ENCODE measurements at places on chromosomes 5 and 9.

DNA sequence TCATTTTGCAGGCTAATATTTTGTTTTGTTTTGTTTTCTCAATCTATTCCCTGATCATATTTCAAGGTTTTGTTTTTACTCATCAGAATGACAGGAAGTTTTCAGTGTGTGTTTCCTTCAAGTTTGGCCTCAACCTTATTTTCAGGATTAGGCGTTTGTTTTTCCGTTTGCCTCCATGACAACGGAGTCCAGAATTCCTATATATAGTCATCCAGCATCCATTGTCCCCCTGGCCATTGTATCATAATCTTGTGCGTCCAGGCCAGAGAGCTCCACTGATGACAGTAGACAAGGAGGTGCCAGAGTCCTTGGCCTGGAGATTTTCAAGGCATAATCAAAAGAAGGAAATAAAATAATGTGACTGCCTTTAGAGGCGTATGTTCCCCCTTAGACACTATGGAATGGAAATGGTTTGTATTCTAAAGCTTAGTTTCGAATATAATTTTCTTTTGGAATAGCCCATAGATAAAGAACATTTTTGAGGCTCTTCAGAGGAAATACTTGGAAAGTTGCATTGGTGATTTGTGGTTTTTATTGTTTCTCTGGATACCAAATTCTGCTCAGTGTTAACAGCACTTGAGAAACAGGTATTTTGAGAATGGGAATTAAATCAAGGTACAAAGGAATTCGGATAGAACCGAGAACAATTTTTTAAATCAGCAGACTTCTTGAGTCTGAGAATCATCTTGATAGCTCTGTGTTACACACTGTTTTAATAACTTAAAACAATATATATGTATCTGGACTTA, 99.8 kb downstream of the ZNF462 start:
- no peak for DNase-seq

GRCh38 chr9:112355427-112355897, 22.0 kb upstream of the PTBP3 start:
- DNase-seq, result no peak

DNA sequence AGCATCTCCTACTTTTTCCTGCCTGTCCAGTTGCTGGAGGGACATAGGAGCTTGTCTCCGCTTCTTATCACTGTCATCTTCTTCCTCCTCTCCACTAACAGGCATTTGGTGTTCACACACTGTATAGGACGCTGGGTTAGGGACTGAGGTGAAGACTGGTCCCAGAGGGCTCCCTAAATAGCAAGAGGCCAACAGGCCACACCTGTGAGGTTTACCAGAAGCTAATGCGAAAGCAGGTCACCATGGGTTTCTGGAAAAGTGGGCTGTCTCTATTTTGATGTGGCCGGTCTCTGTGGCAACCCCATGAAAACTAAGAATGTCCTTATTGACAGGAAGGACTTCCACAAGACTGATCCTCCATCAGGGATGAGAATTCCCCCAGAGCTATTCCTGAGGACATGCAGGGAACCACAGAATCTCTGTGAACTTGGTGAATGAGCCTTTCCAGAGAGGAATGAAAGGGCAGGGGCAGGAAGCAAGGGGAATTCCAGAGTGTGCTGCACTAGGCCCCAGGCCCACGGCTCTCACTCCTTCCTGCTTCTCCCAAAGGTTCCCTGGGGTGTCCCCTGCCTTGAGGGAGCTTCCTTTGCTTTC, 61.7 kb downstream of the DAP start:
- no peak for DNase-seq

- no peak for DNase-seq
Measured at GRCh38 chr5:54073735-54074134, 236.6 kb downstream of the ARL15 start.

- DNase-seq, result no peak
Measured at GRCh38 chr9:93674580-93675335, 98.4 kb downstream of the PHF2 start.

DNA sequence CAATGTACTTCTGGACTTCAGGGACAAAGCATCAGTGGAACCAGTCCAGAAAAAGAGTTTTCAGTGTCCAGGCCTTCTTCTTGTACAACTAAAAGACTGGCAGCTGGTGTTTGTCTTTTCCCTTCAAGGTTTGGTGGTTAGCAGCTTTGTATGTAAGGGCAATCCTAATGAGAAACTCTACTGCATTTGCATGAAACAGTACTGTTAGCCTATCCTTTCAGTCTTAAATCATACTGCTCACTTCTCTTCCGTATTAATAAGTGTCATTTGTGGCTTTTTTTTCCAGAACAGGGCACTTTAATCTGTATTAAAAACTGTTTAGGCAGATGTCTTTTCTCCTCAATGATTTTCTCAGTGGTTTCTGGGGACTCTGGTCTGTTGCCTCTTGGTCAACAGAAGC, 48.9 kb downstream of the FAM174A start:
- no peak for DNase-seq

DNA sequence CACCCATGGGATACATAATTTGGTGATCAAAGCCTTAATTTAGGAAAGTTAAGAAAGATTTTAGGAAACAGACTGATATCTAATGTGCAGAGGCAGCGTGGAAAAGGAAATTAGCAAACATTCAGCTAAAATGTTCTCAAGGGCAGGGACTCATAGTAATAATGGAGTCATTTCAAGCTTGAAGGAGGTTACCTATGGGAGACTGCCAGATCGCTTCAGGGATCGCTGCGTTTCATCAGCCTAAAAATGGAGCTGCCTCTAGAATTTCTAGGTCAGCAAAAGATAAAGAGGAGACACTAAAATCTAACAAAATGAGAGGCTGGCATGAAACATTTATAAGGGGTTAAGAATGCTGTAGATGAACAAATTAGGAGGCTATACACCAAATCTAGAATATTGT, 115.5 kb downstream of the APBA1 start:
- no peak for DNase-seq

- DNase-seq, result no peak
Measured at GRCh38 chr9:78289474-78289873, 7.5 kb upstream of the PSAT1 start.

DNA sequence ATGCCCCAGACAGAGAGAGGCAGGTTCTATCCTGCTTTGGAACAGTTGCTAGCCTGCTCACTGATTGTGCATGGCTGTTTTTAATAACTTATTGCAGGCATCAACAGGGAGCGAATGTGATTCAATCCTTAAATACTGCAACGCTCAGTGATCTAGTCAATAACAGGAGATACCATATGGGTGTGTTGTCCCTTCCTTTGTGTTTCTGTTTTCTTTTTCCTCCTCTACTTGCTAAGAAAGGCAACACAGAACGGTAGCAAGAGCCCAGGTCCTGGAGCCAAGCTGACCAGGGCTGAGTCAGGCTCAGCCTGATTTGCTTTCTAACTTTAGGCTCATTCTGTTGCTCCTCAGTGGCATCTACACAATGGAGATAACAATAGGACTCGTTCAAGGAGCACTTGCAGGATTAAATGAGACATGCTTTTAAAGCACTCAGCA, 98.6 kb upstream of the EQTN start:
- DNase-seq, result no peak

DNA sequence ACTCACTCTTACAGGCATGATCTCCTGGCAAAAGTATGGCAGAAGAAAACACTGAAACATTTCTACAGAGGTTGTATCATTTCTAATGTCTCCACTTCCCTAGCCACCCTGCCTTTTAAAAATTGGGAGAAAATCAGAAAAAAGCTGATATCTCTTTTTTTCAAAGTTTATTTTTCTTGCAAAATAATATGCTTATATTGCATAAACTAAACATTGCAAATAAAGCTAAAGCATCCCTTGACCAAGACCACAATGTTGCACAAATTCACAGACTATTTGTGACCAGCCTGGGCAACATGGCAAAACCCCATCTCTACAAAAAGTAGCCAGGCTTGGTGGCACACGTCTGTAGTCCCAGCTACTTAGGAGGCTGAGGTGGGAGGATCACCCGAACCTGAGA, 183.3 kb upstream of the ELAVL2 start:
- no peak for DNase-seq

GRCh38 chr9:89464300-89464901, 33.5 kb downstream of the SEMA4D start:
- no peak for DNase-seq

DNA sequence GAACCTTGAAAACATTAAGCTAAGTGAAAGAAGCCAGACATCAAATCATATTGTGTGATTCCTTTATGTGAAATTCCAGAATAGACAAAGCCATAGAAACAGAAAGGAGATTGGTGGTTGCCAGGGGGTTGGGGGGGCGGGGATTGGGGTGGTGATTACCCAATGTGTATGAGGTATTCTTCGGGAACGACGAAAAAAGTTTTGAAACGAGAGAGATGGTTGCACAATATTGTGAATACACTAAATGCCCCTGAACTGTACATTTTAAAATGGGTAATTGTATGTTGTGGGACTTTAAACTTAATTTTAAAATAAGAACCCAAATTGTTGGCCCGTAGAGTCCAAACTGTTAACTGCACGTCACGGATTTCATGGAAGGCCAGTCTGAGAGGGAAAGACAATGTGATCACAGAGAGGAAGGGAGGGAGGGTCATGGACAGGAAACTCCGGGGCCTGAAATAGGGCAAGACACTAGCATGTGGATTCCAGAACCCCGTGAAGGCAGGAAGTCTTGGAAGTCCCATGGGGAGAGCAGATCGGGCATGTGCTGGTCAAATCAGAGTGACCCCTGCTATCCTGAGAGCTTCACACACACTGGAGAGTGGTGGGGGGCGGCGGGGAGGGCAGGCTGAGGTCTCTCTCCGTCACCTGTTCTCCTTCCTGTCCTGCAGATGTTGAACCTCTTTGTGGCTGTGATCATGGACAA, 218.4 kb downstream of the CACNA1B start:
- no peak for DNase-seq

DNA sequence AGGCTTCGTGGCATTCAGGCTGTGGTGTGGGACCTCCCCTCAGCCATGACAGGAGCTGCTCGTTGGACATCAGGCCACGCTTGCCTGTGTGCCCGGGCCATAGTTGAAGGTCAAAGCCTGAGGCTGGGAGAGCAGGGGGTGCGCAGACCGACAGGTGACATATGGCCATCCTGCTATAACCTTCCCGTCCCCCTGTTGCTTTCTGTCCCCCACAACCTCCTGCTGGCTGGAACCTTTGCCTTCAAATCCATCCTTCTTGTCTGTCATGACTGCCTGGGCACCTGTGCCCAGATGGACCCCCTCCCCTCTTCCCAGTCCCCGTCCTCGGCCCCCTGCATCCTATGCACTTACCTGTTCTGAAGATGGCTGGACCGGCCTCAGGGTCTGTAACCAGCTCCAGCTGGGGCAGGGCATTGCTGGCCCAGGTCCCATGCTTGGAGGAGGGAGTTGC, 83.2 kb downstream of the WNK2 start:
- no peak for DNase-seq

DNA sequence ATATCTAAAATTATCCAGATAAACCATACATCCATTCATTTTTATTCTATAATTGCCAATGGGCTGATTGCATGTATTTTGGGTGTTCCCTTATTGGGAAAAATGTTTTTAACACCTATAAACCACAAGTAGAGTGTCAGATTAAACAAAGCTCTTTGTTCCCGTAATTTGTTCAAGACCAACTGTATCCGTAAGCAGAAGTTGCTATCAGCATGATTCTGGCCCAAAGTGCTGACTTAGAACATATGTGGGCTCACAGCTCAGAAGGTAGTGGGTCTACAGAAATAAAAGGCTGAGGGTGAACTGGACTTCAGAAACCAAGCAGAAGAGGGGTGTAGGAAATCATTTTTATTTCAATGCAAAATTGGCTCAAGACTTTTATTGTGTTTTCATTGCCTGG, 23.5 kb upstream of the IL7R start:
- no peak for DNase-seq

DNA sequence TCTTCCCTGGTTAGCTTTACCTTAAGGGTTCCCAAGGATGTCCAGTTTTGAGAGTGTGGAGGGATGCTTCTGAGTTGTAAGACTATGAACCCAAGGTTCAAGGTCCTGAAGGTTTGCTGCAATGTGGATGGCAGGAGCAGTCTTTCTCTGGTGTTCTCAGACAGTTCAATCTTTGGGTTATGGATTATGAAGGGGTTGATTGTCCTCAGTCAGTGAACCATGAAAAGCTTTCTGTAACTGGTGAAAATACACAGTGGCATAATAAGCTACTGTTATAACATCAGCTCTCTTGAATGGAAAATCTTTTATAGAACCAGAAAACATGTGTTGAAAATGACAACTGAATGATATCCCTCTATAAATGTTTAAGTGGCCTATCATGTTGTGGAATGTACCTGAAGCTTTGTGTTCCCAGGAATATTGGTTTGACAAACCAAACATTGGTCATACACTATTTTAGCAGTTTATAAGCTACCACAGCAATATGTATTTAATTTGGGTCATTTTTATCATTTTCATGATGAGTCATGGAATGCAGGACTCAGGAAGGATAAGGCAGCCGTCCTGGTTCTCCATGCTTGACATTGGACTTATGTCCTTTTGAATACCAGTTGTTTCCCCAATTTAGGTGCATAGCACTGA, 1041.8 kb upstream of the ARRDC3 start:
- DNase-seq, result no peak

Data from urinary bladder (tissue), 4 donors.